ENCODE measurements at places on chromosomes 13 and 19.

- DNase-seq: no peak
Measured at GRCh38 chr19:4691373-4691772, 21.2 kb upstream of the MYDGF start.

GRCh38 chr19:19345232-19345631, 24.6 kb downstream of the MAU2 start:
- DNase-seq: no peak

GRCh38 chr19:9862938-9863337, 27.8 kb downstream of the PIN1 start:
- DNase-seq: no peak

DNA sequence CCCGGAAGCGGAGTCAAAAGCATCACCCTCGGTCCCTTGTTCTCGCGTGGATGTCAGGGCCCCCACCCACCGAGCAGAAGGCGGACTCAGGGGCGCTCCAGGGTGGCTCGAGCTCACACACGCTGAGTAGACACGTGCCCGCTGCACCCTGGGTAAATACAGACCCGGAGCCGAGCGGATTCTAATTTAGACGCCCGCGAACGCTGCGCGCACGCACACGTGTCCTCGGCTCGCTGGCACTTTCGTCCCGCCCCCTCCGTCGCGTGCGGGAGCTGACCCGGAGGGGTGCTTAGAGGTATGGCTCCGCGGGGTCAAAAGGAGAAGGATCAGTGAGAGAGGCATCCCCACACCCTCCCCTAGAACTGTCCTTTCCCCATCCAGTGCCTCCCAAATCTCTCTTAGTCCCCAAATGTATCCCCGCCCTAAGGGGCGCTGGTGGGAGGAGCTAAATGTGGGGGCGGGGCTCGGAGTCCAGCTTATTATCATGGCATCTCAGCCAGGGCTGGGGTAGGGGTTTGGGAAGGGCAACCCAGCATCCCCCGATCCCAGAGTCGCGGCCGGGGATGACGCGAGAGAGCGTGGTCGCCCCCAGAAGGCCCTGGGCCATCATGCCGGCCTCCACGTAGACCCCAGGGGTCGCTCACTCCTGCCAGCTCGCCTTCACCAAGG, 451 bp upstream of the ICAM5 start:
- no peak for DNase-seq

- no peak for DNase-seq
Measured at GRCh38 chr13:54347531-54347930, 1318.9 kb downstream of the OLFM4 start.

DNA sequence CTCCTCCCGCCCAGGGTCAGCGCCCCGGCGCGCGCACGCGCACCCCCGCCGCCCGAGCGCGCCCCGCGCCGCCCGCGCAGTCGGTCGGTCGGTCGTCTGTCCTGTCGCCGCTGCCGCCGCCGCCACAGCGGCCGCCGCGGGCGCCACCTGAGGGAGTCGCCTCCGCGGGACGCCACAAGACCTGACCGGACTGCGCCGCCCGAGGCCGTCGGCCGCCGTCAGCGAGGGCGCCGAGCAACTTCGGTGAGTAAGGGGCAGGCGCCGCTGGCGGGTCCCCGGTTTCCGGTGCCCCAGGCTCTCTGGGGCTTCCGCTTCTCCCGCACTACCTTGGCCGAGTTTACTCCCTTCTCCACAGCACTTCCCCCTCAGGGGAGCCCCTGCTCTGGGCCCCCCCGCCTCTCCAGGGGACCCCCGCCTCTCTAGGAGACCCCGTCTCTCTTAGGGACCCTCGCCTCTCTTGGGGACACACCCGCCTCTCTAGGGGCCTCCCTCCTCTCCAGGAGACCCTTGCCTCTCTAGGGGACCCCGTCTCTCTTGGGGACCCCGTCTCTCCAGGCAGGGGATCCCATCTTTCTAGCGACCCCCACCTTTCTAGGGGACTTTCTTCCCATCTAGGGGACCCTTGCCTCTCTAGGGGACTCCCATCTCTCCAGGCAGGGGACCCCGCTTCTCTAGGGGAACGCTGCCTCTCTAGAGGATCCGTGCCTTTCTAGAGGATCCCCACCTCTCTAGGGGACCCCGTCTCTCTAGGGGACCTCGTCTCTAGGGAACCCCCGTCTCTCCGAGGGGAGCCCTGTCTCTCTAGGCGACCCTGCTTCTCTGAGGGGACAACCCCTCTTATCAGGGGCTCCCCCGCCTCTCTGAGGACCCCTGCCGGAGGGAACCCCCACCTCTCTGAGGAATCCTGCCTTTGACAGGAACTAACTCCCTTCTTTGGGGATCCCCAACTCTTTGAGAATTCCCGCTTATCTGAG, 19.3 kb upstream of the GATAD2A start:
- no peak for DNase-seq

DNA sequence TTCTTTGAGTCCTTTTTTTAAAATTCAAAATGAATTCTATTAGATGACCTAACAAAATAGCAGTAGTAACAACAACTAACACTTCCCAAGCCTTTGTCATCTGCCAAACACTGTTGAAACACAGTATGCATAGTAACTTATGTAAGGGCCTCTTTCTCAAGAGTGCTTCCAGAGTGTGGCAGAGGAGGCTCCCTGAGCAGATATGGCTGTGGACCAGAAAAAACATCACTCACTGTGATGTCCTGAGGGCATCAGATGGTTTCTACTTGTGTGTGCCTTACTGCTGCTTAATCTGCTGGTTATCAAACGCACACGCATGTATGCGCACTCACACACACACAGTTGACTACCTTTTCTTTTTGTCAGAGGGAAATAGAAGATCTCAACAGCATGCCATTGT, 110.8 kb downstream of the DLEU7 start:
- peak; percentile 67 for DNase-seq

DNA sequence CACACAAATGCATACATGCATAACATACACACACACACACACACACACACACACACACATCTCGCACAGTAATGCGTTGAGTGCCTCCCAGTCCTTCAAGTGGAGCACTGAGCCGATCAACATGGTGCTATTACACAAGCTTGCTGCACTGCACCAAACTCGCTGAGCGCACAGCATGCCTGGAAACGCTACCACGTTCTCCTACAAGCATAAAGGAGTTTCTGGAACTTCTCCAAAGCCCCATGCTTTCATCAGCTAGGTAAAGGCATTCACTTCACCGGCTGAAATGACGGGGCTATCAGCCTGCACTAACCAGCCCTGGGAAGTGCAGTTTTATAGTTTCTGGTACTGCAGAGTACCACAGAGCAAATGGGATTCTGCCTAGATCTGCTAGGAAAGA, 92.7 kb downstream of the FGF14 start:
- peak; percentile 32 for DNase-seq

DNA sequence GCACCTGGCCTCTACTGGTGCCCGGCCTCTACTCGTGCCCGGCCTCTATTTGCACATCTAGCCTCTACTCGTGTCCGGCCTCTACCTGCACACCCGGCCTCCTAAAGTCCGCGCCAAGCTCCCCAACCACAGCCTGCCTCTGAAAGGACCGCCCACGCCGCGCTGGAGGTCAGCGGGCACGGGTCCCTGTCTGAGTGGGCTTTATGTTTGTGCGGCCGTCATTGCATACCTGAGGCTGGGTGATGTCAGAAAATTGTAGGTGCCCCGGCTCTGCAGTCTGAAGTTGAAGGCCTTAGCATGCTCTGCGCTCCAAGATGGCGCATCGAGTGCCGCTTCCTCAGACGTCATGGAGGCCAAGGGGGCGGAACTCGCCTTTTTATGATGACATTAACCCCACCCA, 1.1 kb downstream of the ZNF135 start:
- no peak for DNase-seq

Data from amniotic epithelial cell (primary cell).